Cortex of kidney (tissue), 1 donor: ENCODE measurements at places on chromosomes 12 and 14.

DNA sequence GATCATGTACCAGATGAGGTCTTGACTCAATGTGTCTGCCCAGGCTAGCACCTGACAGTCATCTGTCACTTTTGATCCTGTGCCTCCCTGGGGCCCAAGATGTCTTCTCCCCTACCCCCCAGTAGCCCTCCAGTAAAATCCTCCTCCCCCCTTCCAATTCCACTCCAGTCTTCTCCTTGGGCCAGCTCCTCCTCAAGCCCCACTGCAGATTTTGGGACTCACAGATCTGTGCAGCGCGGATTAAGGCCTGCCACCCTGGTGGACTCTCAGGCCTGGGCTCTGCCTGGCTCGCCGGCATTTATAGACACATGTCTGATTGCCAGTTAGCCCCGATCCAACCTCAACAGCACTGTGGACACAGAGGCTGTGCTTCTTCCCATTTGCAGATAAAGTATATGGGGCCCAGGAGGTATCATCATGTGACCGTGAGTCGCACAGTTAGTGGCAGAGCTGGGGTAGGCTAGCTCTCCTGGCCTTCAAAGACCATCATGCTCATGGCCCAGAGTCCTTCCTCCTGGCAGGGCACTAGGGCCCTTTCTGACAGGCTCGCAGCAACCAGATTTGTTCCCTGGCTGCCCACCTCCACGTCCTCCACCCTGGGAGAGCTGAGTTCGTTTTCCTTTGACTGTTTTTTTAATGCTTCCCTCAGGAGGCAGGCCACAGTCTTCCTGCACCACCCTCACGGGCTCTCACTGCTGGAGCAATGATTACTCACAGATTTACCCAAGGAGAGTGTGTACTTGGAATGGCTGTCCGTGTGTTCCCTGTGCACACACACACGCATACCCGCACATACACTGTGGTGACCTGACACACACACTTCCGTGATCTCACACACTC, 98.3 kb upstream of the DIO3 start:
- DNase-seq = no peak

DNA sequence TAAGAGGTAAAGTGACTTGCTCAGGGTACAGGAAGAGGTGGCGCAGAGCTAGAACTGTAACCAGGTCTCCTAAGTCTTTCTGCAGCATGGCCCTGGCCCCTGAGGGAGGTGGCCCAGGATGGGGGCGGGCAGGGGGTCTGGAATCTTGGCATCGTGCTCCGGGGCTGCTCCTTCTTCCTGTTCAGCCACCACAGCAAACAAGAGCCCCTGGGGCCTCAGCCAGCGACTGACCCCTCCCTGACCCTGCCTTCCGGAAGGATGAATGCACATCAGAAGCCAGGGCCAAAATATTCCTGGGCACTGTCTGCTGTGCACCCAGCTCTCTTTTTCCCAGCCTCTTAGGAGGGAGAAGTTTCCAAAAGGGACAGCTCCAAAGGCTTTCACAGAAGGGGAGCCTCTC, 242.8 kb downstream of the DPF3 start:
- no peak for DNase-seq

- DNase-seq = no peak
These were observed 118.5 kb upstream of the C14orf180 start for GRCh38 chr14:104460791-104461651.

- DNase-seq = no peak
These were observed 904.4 kb downstream of the GALC start for GRCh38 chr14:87088588-87088987.

DNA sequence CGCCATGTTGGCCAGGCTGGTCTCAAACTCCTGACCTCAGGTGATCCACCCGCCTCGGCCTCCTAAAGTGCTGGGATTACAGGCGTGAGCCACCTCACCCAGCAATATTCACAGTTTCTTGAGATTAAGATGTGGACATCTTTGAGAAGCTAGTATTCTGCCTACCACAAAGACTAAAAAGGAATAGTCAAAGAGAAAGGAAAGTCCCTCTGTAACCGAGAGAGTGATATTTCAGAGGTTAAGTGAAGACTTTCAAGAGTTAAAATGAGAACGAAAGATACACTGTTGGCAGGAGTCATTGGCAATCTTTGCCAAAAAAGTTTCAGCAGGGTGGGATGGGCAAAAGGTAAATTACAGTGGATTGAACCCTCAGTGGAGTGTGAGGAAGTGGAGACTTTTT, 15.6 kb downstream of the DGKA start:
- DNase-seq = no peak

- no peak for DNase-seq
These were observed 50.5 kb downstream of the LIMA1 start for GRCh38 chr12:50232771-50233209.

DNA sequence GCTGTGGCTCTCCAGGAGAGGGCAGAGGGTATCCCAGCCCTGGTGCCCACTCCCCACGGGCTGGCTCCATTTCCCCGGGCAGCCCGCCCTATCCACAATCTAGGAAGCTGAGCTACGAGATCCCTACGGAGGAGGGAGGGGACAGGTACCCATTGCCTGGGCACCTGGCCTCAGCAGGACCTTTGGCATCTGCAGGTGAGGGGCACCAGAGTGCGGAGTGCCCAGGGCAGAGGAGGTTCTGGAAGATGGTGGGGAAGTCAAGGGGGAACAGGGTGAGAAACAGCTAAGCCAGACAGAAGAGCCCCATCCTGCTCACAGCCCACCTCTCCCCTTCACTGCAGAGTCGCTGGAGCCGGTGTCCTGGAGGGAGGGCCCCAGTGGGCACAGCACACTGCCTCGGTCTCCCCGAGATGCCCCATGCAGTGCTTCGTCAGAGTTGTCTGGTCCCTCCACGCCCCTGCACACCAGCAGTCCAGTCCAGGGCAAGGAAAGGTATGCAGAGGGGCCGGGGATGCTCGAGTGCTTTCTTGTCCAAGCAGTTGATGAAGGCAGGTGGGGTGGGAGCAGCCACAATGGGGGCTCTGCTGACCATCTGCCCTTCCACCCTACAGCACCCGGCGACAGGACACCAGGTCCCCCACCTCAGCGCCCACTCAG, 10.3 kb downstream of the TNS2 start:
- no peak for DNase-seq

DNA sequence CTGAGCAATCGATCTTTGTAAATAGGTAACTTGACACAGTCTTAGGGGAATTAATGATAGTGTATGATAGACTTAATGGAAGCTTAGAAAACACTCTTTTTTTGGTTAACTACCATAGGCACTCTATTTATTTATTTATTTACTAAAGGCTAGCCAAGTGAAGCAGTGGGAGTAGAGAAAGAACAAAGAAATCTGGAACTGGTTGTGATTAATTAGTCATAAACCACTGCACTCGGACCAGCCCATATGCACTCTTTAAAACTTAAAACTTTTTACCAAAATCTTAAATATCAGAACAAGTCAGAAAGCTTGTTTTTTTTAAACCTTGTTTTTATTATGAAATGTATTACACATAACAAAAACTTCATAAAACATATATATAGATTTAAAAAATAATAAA, 49.5 kb upstream of the SRP54 start:
- no peak for DNase-seq

GRCh38 chr12:93127582-93128331, 198.7 kb upstream of the EEA1 start:
- no peak for DNase-seq

DNA sequence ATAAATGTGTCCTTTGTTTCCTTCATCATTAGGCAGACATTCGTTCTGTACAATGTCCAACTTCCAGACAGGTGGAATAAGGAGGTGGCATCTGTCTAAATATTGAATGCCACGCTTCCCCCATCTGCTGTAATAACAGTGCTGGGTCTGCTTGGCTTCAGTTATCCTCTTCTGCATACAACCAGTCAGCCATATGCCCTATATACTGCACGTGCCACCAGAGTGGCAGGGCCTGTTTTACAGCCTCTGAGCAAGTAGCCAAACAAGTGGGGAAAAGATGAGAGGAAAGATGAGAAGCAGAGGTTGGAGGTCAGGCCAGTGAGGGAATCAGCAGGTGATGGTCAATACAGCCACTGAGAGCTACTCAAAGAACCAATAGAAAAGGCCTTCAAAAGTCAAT, 55.4 kb downstream of the OTX2 start:
- DNase-seq = no peak

GRCh38 chr12:103799857-103800771, 40.9 kb downstream of the NT5DC3 start:
- DNase-seq = no peak

- no peak for DNase-seq
These were observed 3.7 kb downstream of the CFAP54 start for GRCh38 chr12:96493106-96493505.

DNA sequence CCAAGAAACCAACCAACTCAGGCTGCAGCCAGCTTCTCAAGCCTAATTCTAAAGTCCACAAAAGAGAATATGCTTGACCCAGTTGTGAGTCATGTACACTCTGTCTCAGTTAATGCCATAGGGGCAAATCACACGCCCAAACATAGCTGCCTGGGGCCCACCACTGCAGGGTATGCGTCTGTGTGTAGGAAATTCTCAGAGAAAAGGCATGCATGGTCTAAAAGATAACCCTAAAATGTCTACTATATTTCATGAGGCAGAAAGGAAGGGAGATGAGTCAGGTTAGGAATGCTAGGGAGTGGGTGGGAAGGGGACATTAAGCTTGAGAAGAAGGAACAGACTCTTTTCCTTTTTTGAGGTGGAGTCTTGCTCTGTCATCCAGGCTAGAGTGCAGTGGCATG, 22.3 kb upstream of the SPTLC2 start:
- DNase-seq = no peak

GRCh38 chr12:88925454-88925853, 345.2 kb upstream of the KITLG start:
- no peak for DNase-seq

GRCh38 chr12:18436170-18436569, 174.9 kb downstream of the PIK3C2G start:
- no peak for DNase-seq

GRCh38 chr14:23117371-23118020, 1.6 kb downstream of the CEBPE start:
- no peak for DNase-seq

DNA sequence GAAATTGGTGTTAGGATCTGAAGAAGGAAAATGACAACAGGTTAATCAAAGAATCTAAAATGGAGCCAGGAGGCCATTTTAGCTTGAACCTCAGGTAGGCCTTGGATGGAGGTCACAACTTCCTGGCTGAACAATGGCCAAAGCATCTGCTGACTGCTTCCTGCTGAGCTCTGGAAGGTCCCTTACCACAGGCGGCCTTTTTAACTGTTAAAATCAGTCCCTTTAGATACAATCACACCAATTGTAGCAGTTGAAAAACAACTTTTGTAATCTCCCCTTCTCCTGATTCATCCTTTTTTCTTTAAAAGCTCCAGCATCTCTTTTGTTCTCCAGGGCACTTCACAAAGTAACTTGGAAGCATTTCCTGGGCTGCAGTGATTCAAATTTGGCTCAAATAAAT, 388.8 kb downstream of the PDZRN4 start:
- no peak for DNase-seq

DNA sequence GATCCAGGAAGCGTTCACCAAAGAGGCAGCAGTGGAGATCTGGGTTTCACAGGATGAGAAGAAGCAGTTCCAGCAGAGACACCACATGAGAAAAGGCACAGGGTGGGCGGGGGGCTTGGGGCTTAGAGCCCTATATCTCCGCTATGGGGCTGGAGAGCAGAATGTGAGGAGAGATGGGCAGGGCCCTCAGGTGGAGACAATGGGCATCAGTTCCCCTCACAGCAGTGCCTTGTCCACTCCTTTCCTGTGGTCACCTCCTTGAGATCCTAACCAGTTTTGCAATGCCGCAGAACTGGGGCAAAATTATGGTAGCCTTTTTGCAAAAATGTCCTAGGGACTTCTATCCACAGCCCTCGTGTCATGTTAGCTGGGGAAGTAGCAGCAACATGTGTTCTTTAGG, 27.5 kb downstream of the DHRS2 start:
- DNase-seq = no peak

DNA sequence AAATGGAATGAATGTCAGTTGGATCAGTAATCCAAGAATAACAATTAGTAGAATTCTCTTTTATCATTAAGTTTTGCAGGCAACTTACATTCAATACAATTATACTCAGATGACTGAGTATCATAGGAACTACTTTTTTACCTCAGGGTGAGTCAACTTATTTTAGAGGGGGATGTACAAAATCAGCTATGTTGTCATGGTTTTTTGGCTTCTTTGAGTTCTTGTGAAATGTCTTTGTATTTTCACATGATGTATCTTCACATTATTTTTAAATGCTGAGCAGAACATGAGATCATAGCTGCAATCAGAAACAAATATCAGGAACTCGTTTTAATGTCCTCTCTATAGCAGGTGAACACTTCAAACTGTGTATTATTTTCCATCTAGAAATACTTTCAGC, 65.3 kb upstream of the PTPRR start:
- DNase-seq = no peak

- no peak for DNase-seq
These were observed 85.9 kb downstream of the TBX3 start for GRCh38 chr12:114598111-114598510.

- no peak for DNase-seq
These were observed 85.6 kb downstream of the NAV3 start for GRCh38 chr12:77916276-77916675.

GRCh38 chr12:28096649-28097048, 93.6 kb upstream of the CCDC91 start:
- DNase-seq = no peak

DNA sequence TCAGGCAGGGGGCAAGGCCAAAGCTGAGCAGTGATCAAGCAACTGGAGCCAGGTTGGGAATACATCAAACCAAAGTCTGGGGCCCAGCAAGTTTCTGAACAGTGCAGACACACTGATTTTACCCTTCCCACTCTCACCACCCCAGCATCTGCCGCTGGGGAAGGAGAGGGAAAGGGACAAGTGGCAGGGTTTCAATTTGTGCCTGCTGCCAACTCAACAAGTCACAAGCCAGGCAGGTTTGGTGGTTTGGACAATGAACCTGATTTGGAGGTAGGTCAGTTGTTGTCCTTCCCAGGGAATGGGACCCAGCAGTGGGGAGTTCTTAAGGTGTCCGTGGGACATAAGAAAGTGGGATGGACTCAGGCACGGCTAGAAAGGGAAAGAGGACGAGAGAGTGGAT, 151.9 kb upstream of the NOS1 start:
- DNase-seq = no peak

DNA sequence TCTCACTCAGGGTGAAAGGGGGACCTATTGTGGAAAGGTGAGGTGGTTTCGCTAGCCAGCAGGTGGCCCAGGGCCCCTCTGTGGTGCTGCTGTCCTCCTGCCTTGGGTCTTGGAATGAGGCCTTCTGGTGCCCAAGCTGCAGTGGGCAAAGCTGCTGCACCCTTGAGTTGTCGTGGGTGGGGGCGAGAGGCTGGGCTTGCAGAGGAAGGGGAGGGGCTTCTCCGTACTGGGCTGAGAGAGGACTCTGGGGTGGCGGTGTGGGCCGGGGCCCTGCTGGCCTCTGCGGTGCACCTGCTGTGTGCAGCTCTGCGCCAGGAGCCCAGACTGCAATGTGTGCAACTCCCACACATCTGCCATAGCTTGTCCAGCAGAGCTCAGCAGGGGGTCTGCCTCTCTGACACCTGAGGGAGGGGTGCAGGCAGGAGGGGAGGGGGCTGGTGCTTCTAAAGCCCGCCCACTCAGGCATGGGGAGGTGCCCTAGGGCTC, 145.8 kb downstream of the KIF26A start:
- DNase-seq = no peak
